ENCODE measurements at places on chromosomes 2 and 18.

DNA sequence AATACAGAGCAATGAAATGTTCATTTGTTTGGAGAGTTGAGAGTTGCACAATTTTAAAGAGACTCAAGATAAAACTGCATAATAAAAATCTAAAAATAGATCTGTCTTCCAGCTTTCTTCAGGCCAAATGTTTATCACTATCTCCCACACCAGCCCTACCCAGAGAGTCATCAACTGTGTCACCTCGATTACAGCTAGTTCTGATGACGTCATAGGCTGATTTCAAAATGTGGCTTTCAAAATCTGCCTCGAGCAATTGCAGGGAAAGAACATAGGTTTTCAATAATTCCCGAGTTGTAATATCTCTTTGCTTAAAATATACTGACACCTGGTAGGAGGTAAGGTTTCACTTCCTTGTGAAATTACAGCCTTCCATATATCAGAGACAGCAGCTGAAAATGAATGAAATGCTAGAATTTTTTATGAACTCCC is 677.6 kb upstream of the ID2 start:
- no peak for DNase-seq

DNA sequence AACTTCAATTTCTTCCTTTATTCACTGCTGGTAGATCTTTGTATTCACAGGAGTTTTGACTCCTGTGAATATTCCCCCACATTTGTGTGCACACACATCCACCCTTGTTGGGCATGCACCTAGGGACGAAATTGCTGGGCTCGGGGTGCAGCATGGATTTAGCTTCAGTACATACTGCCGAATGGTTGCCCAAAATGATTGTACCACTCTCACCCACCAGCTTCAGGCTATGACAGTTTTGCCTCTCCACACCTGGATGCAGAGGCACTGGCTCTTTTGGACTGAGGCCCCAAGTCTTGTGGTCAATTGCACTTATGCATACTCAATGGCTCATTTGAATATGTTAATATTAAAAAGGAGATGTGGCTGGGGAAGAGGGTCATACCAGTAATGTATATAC is 65.1 kb upstream of the ODC1 start:
- no peak for DNase-seq

DNA sequence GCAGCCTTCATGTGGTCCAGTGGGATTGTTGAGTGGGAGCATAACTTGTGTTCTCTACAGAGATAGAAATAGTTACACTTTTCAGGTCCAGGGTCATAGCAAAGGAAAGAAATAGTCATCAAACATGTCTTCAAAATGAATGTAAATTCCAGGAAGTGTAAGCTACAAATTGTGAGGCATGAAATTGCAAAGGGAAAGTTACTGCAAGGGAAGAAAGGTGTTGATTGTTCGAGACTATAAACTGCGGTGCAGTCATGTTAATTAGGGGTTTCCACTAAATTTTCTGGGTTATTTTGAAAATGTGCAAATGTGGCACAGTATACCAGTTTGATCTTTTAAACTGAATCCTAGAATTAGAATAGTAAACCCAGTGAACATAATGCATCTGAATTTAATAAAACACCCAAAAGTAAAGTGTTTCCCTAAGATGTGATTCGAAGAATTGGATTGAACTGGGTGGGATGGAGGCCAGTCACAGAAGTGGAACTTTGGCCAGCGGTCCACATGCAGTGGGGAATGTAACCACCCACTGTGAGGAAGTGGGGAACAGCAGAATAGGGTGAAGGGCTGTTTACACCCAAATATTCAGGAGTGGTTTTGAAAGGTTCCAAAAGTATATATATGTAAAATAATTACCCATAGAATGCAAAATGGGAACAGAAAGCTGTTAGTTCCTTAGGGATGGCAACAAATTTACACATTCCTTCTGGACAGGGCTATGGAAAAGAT is 126.5 kb upstream of the CCDC68 start:
- DNase-seq, result no peak

GRCh38 chr2:173458991-173459780 is 104.5 kb downstream of the CDCA7 start:
- DNase-seq, result no peak

DNA sequence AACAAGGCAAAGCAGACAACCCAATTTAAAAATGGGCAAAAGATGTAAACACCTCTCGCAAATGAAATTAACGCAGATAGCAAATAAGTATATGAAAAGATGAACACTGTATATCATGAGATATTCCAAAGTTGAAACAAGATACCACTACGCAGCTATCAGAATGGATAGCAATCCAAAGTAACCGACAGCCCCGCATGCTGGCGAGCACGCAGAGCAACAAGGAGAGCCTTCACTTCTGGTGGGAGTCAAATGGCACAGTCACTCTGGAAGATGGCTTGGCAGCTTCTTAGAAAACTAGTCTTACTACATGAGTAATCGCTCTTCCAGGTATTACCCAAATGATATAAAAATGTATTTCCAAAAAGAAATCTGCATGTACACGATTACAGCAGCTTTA is 1.4 kb downstream of the NDUFA10 start:
- no peak for DNase-seq

All from activated CD4-positive, alpha-beta T cell treated with anti-CD3 and anti-CD28 coated beads, Interleukin-2, amount 10 ng/mL, durations not matched to agents 24 days and 14 days (primary cell).